A673 (cell line): ENCODE measurements at places on chromosomes 3 and 15.
A peak's percentile ranks its signal among the peaks of the same experiment; 100 is the strongest.

DNA sequence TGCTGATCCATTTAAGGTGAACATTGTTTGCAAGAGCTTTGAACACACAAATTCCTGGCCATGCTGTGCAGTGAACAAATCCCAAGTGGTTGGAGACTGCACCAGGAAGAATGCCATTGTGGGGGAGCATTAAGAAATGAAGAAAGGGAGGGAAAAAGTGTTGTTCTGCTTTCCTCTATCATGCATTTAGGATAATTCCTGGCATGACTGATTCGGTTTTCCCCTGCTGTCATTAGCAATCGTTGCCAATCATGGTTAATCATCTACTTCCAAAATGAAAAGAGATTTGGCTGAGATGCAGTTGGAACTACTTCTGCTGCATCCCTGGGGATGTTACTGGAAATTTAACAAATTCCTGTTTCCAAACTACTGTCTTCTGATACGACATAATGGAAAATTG is 73.7 kb upstream of the ZPLD1 start:
- DNase-seq, result peak; percentile 4

GRCh38 chr3:45736707-45737106 is 47.5 kb downstream of the SACM1L start:
- DNase-seq, result no peak

- DNase-seq, result no peak
Observed at GRCh38 chr3:79551997-79552396, 215.8 kb downstream of the ROBO1 start.

DNA sequence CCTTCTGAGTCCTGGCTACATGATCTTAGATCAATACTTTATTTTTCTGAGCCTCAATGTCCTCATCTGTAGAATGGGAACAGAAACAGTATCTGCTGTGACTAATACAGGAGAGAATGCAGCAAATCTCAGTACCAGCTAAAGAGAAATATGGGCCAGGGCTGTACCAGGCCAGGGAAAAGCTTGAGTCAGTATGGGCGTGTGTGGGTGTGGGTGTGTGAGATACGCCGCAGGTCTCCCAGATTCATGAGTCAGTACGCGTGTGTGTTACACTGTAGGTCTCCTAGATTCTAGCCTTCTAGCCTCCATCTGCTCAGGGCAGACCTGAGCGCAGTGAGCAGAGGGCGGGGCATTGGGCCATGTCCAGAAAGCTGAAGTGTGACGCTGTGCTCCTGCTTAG is 15.2 kb downstream of the GNAI2 start:
- no peak for DNase-seq

- no peak for DNase-seq
Observed at GRCh38 chr3:170765419-170766078, 104.4 kb downstream of the RPL22L1 start.

GRCh38 chr3:184602372-184603150 is 41.0 kb downstream of the EPHB3 start:
- DNase-seq, result no peak

DNA sequence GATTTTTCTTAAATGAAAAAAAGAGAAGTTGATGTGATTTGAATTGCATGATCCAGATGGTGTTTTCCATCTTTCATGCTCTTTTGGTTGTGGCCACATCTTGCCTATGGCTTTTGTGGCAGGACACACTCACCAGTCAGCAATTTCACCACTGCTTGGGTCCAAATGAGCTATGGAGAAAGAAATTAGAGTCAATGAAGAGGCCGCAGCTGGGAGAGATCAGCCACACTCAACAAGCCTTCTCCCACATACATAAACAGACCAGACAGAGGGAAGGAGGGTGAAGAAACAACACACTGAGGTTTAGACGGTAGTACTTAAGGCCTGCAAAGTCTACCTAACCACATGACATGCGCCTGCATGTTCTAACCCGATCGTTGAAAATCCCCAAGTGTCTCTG is 110.7 kb upstream of the CDIN1 start:
- DNase-seq, result no peak

DNA sequence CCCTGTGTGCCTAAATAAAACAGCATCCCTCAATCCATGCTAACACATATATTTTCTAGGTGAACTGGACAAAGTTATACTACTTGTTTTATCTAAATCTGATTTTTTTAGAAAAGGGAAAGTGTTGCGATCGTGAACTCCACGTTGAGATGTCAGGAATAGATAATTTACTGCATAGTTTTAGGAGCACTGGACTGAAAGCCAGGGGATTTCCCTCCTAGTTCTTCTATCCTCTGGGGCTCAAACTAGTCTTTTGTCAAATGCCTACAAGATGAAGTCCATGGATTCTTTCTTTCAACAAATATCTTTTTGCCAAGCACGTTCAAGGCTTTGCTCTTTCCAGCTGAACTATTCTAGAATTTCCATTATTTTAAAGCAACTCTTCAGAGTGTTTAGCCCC is 617 bp upstream of the HPS3 start:
- DNase-seq, result no peak

DNA sequence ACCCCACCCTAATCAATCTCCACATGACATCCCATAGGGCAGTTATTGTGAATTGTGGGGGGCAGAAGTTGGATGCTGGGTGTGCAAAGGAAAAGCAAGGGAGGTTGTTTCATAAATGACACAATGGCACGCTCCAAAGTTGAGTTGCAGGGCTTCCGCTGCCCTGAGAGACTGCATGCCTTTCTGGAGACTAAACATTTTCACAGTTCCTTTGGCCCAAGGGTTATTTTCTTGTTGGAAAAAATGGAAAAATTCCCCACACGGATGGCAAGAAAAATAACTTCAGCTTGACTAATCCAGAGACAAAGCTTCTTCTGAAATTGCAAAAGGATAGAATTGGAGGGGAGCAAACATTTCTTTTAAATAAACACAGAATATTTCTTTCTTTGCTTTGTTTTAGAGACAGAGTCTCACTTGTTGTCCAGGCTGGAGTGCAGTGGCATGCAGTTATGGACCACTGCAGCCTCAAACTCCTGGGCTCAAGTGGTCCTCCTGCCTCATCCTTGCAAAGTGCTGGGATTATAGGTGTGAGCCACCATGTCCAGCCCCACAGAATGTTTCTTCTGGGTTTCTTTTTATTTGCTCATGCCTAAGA is 19.1 kb upstream of the TPM1 start:
- no peak for DNase-seq

GRCh38 chr3:169998668-169999131 is 32.1 kb downstream of the SEC62 start:
- DNase-seq, result no peak

- DNase-seq, result peak; percentile 21
Observed at GRCh38 chr15:52481915-52482314, 46.8 kb downstream of the MYO5A start.

- no peak for DNase-seq
Observed at GRCh38 chr15:32671339-32672325, 30.1 kb downstream of the SCG5 start.

DNA sequence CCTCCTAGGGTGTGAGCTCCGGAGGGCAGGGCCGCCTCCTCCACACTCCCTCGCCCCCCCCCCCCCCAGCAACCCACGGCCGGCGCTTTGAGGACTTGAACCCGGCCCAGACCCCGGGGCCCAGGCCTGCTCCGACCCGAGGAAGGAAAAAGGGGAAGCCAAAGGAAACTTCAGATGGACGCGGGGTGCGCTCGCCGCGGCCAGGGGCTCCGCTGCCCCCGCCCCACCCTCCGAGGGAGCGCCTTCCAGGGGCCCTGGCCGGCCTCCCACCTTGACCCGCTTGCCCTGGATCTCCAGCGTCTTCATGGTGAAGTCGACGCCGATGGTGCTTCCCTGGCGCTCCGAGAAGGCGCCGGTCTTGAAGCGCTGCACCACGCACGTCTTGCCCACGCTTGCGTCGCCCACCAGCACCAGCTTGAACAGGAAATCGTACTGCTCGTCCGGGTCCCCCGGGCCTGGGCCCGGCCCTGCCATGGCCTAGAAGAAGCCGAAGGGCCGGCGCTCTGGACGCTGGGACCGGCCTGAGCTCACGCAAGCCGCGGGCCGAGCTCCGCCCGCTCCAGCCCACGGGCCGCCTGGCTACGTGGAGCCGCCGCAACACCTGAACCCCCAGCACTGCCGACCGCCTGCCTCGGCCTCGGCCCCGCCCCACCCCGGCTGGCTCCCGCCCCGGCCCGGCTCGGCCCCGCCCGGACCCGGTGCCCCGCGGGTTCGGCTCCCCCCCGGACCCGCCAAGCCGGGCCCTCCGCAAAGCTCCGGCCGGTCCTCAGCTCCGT is 400 bp downstream of the RAB43 start:
- peak; percentile 47 for DNase-seq

DNA sequence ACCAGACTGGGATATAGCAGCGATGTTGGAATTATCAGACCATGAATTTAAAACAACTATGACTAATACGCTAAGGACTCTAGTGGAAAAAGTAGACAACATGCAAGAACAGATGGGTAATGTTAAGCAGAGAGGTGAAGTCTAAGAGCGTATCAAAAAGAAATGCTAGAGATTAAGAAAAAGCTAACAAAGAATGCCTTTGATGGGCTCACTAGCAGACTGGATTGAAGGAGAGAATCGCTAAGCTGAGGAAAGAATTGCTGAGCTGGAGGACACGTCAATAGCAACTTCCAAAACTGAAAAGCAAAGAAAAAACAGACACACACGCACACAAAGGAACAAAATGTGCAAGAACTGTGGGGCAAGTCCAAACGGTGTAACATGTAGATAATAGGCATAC is 20.0 kb upstream of the CMTM6 start:
- DNase-seq, result no peak
